ENCODE measurements at places on chromosomes 11 and 22.

DNA sequence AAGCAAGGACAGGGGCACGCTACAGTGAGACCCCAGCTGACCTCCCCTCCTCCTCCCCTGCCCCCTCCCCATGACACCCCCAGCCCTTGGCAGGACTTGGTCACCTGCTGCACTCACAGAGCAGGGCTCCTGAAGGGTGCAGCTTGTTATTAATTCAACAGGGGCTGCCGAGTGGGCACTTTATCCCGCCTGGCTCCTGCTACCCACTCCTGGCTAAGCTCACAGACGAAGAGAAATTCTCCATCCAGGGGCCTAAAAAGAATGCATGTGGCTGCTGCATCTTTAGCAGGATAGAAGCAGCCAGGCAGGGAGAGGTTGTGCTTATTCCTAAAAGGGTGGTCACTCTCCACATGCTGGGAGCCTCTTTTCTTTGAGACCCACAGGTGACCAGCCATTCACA is 40.3 kb downstream of the GALNT18 start:
- no peak for DNase-seq

GRCh38 chr11:117992620-117993019 is 6.4 kb downstream of the IL10RA start:
- DNase-seq: no peak

- DNase-seq: no peak
Measured at GRCh38 chr22:24707470-24707801, 67.1 kb downstream of the PIWIL3 start.

DNA sequence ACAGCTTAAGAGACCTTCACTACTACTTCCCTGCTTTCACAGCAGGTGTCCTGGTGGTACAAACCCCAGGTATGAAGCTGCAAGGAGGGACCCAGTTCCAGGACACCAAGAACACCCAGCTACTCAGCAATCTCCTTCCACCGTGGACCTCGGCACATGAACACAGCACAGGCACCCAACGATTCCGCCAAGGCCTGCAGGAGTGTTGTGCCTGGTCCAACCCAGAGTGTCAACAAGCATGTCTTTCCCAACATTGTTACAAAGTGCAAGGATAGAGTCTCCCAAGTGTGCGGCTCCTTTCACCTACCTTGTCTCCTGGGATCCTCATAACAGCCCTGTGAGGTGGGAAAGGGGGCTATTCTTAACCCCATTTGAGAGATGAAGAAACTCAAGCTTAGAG is 11.8 kb downstream of the PATZ1 start:
- DNase-seq: no peak

- DNase-seq: no peak
Measured at GRCh38 chr11:11346303-11346702, 6.7 kb downstream of the CSNK2A3 start.

DNA sequence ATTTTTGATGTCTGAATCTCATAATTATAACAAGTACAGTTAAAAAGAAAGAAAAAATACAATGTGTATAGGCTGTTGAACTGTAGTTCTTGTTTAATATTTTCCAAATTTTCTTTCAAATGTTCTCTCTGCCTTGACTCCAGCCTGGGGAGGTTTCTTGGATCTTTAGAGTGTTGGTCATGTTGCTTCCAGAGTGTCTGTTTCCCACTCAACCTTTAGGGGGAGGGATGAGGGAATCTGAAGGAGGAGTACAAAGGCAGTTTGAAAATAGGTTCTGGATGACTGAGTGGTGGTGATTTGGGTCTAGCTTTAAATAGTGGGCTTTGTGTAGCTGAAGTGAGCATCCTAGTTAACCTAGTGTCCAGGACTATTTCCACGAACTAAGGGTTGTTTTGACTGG is 2.0 kb downstream of the CTNND1 start:
- DNase-seq: no peak

DNA sequence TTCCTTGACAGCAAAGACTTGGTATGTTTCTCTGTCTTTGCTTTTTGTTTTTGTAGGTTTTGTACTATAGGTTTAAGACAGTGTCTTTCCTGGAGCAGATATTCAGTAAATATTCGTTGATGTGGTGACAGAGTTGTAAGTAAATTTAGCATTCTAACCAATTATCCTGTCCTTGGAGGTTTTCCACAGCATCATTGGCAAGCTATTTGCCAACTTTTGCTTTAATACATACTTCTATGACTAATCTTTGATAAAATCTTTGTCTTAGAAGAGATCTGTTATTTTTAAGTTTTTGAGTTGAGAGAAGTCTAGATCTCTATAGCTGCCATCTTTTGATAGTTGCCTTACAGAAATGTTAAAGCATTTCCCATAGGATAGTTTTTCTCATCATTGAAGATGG is 3.8 kb downstream of the USP47 start:
- DNase-seq: no peak

DNA sequence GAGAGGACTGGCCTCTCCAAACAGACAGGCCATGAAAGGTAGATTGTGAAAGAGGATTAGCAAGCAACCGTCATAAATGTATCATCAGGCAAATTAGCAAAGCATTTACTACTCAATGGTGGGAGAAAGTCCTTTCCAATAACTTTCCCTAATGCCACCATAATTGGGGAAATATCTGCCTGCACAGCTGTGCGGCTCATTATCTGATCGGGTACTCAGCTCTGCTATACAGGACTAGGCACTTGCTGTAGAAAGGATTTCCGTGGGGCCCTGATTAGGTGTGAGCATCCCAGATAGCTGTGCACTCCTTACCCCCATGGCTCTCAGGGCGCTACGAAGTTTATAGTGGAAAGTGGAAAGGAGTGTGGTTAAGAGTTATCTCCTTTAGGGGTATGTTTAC is 309.7 kb upstream of the PLET1 start:
- no peak for DNase-seq

- no peak for DNase-seq
Measured at GRCh38 chr11:128361451-128362020, 225.8 kb downstream of the ETS1 start.

DNA sequence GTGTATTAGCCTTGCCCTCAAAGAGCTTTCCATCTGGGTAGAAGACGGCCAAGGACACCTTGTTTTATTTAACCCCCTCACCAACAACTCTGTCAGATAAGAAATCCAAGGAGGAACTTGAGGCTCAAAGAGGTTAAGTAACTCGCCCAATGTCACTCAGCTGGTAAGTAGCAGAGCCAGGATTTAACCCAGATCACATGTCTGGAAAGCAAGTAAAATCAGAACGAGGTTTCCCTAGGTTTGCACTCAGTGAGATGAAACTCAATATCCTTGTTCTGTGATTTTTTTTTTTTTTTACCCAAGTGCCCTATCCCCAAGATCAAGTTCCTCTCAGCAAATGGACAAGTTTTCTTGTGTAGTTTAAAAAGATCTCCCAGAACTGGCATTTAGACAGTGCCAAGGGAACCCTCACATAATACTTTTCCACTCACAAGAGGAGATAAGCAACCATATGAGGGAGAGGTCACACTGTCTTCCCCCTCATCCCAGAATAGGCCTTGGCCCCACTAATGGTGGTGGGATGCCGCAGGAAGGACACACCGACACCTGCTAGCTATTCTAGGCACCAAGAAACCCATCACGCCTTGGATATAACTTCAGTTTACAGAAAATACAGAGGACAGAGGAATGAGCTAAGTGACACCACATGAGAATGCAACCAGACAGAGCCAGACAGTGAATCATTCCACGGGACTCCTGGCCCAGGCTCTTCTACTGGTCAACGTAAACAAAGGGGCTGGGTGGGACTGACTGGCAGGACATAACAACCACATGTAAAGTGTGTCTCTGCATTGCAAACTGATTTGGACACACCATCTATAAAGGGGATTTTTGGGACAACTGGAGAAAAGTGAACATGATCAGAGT is 8.6 kb upstream of the ARAP1 start:
- DNase-seq: no peak

DNA sequence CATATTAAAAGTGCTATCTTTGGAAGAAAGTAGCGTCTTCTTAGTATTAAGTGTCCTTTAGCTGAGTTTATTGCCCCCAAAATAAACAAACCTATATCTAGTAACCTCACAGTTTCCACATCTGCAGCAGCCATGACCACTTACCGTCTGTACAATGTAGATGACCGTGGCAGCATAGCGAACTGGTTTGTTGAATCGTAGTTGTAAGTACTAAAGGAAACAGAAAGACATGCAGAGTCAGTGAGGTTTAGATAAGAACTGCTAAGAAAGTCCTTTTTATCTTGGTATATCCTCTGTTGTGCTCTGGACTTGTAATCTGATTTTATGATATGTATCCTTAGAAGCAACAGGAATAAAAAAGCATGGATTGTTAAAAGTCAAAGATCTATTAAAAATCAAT is 9.4 kb downstream of the SLC5A12 start:
- no peak for DNase-seq

DNA sequence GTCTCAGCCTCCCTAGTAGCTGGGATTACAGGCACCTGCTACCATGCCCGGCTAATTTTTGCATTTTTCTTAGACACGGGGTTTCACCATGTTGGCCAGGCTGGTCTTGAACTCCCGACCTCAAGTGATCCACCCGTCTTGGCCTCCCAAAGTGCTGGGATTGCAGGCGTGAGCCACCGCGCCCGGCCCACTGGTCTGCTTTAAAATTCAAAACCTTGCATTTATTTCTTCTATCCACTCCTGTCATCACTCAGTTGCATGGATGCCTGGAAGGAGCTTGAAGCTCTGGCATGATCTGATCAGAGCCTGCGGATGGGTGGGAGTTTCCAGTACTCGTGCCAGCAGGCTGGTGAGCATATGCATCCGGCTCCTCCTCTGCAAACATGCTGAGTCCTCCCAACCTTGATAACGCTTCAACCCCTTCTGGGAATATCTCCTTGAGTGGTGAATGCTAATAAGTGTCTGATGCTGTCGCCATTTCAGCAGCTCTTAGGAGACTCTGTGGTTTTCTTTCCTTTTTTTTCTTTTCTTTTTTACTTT is 39.6 kb downstream of the UBASH3B start:
- DNase-seq: no peak

DNA sequence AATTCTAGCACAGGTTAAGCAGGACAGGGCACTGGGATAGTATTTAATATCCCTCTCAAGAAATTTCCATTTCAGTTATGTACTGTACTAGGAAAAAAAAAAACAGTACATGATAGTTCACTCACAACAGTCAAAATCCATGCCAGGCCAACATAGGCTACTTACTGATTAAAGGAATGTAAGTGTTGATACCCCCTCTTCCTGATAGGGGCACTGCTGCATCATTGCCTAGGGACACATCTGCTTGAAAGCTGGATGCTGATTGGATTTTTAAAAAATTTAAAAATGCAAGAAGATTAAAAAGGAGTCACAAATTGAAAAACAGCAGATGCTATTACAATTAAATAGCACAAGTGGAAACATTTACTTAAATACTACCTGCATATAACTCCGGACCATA is 43.4 kb downstream of the APOL5 start:
- DNase-seq: no peak

DNA sequence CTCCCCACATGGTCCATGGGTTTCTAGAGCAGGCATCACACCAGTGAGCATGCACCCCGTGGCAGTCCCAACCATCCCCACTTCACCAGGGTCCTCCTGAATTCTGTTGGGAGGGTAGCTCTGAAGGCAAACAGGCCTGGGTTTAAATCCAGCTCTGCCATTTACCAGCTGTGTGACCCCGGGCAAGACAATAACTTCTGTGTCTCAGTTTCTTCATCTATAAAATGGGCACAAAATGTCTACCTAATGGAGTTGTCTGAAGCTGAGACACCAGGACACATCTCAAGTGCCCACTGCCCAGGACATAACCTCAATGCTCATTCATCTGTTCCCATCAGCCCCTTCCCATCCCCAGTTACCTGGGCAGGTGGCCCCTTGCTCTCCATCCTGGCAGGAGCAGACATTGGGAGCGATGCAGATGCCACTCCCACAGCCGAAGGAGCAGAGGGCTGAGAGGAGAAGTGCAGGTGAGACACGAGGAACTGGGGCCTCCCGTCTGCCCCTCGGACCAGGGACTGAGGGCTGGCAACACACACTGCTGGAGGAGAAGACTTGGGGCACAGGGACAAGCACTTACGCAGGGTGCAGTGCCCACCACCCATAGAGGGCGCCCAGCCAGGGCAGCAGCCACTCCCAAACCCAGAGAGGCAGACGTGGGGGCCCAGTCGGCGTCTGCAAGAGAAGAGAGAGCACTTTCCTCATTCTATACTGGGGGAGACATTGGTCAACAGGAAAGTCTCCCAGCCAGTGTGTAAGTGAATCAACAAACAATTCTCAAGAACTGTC is 4.0 kb downstream of the VWCE start:
- no peak for DNase-seq

GRCh38 chr11:5597953-5598352 is 1.5 kb downstream of the TRIM6 start:
- no peak for DNase-seq

DNA sequence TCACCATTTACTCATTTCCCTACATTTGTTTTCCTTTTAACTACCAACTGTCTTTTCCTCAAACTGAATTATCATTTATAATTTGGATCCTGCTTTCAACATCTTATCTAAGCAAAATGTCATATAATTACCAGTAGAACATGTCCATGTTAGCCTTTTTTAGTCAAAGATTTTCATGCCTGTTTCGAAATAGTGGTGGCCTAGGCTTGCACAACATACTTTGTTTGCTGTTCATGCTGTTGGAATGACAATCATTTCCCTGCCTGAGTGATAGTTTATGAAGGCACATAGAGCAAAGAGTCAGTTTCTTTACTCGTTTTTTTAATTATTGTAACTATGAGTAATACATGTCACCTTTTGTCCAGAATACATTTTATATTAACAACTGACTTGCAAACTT is 144.3 kb upstream of the ANO3 start:
- DNase-seq: no peak

Data from T-helper 22 cell (primary cell).